NCI-H446 (cell line): ENCODE measurements at places on chromosomes 1 and 21.

DNA sequence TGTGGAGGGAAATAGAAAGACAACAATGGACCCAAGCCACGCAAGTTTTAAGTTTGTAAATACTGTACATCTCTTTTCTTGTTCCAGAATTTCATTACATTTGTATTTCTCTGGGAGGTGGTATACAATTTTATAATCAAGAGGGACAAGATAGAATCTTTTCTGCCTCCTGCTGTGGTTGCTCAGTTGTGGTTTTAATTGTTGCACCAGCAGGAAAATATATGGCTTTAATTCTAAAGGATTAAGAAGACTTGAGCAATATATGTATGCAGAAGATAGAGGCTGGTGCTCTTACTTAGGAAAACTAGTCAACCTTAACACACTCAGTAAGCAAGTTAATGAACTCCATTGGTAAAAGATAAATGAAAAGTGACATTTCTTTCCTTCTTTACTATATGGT is 19.8 kb upstream of the ASB17 start:
- no peak for DNase-seq

- no peak for DNase-seq
These were observed 24.6 kb downstream of the RPS6KA1 start for GRCh38 chr1:26553942-26554682.

- DNase-seq, result no peak
These were observed 184.6 kb downstream of the TGFB2 start for GRCh38 chr1:218529646-218530300.

GRCh38 chr1:186009039-186009737 is 275.0 kb downstream of the HMCN1 start:
- DNase-seq, result peak; percentile 61

DNA sequence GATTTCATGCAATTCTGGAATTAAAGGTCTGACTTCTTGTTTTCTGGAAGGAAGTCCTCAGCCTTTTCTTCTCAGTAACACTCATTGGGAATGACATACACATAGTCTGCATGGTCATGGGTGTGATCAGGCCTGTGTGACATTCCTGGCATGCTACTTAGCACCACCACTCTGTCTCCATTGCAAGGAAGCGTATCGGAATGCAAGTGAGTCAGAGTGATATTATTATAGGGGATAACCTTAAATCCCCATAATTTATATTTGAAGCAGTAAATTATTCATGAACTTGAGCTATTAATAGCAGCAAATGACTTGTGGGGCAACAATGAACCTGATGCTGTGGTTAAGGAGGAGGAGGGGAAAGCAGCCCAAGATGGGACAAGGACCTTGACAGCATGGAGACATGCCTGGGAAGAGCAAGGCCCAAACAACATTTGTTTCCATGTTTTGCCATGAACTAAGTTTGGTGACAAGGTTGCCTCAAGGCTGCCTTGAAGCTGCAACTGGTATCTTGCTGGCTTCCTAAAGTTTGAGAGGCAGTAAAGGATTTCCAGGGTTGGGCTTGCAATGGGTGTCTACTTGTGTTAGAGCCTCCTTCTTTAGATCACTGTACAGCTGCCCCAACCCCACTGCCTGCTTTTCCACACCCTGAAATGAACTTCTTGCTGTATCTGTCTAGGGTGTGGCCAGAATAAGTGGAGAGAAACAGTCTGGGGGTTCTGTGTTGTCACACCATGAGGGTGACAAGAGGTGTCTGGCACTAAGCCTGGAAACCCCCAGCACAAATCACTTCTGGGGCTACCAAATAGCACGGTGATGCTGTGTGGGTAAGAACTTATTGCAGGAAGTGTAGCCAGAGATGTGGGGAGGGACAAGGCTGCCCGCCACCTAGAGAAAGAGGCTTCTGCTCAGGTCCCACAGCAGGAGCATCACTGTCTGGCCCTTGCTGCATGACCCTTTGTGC is 4.6 kb downstream of the MAB21L3 start:
- DNase-seq, result no peak
